ENCODE measurements at places on chromosomes 11 and 22.

GRCh38 chr22:23388517-23388890, 191.6 kb downstream of the IGLL1 start:
- DNase-seq = no peak

DNA sequence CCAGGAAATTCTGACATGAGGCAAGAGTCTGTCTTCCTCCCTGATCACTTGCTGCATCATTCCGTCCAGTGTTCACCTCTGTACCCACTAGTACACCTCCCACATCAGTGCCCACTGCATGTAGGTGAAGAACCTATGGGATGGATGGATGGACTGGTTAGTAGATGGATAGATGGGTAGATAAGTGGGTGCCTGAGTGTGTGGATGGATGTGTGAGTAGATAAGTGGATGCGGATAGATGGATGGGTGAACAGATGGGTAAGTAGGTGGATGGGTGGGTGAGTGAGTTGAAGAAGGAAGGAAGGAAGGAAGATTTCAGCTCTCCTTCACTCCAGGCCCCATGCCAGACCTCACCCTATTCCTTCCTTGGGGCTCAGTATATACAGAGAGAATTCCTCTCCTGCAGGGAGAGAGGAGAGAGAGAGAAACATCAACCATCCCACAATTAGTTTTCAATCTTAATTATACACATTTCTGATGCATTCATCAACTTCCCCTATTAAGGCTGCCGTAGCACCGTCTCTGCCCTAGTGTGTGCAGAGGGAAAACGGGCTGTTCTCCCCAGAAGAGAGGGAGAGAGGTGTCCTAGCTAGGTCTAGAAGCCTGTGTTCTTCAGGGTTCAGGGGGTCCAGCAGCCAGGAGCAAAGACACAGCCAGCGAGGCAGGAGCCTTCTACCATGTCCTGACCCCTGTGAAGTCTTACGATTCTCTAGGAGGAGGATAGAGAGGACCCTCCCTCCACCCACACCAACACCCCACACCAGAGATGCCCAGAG, 125.3 kb downstream of the BUD13 start:
- no peak for DNase-seq

DNA sequence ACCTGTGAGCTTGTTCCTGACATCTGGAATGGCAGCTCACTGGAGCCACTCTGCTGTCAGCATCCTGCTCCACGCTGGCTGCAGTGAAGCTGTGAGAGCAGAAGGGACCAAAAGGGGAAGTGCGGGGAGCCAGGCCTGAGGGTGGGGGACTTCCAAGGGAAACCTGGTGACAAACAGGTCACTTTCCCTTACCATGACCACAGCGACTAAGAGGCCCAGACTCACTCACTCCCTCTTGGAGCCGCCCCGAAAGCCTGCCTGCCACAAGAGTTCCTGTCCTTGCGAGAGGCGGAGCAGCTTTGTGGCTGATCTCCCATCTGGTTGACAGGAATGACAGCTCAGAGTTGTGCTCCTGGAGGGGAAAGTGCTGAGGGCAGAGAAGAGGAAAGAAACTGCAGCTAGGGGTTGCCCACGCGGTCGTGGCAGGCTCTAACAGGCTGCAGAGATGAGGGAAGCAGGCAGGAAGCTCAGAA, 183.8 kb upstream of the NTM start:
- DNase-seq = no peak

- peak; percentile 82 for DNase-seq
Measured at GRCh38 chr11:44564670-44565210, 723 bp upstream of the CD82 start.

Data from Peyer's patch (tissue), 4 donors.